ENCODE measurements at places on chromosomes 6 and 20.
A peak's percentile ranks its signal among the peaks of the same experiment; 100 is the strongest.

DNA sequence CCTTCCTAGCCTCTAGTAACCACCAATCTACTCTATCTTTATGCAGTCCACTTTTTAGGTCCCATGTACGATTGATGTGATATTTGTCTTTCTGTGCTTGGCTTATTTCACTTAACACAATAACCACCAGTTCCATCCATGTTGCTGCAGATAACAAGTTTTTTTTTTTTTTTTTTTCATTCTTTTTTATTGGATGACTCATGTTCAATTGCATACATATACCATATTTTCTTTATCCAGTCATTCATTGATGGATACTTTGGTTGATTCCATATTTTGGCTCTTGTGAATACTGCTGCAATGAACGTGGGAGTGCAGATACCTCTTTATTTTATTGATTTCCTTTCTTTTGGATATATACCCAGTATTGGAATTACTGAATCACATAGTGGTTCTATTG is 600.4 kb upstream of the FLRT3 start:
- DNase-seq: no peak

DNA sequence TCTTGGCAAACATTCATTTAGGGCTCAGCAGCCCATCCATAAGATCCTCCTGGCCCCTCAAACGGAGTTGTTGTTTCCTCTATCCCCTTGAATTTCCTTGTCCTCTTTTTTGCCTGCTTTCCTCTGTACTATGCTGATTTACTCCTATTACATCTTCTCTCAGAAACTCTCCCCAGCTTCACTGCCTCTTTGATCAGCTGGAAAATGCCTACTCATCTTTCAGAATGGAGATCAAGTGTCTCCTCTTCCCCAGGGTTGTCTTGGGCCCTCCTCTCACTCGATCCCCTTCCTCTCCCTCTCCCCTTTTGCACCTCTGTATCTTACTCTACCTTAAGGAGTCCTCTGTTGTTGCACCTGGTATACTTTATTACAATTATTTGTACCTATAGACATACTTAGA is 60.2 kb downstream of the PHF20 start:
- no peak for DNase-seq

GRCh38 chr6:161418463-161418945 is 144.6 kb upstream of the AGPAT4 start:
- DNase-seq: peak; percentile 57

GRCh38 chr20:64090165-64090564 is 6.0 kb upstream of the LKAAEAR1 start:
- no peak for DNase-seq

- DNase-seq: no peak
Measured at GRCh38 chr6:167512696-167513375, 187.9 kb downstream of the TTLL2 start.

- peak; percentile 22 for DNase-seq
Measured at GRCh38 chr6:5937936-5938706, 68.6 kb downstream of the NRN1 start.

DNA sequence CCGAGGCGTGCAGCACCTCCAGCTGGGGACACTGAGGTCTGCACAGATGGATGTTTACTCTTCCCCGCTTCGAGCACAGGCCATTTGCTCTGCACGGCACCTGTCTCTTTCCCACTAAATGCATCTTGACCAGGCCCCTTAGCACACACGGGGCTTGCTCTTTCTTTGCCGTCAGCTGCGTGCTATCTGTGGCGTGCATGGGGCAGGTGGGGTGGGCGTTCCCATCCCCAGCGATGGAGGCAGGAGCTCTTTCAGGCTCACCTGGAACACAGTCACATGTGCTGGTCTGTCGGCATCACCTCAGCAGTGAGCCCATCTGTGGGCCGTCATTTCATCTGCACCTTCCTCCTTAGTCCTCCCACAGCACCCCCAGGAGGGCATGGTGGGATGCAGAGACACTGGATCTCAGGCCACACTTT is 35.1 kb downstream of the RBM38 start:
- DNase-seq: no peak

GRCh38 chr6:80940571-80940970 is 811.9 kb downstream of the TENT5A start:
- no peak for DNase-seq

DNA sequence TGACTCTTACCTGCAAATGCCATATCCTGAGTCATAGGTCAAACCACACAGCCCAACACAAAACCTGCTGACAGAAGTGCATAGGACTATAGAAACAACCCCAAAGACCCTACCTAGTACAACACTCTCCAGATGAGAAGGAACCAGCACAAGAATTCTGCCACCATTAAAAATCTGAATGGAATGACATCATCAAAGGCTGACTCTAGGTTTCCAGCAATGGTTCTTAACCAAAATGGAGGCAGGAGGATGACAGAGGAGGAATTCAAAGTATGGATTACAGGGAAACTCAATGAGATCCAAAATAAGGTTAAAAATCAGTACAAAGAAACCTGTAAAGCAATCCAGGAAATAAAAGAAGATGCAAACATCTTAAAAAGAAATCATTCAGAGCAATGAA is 31.2 kb downstream of the OR14J1 start:
- no peak for DNase-seq

- DNase-seq: no peak
Measured at GRCh38 chr6:123829302-123829953, 25.8 kb downstream of the NKAIN2 start.

- no peak for DNase-seq
Measured at GRCh38 chr6:56093776-56094175, 153.6 kb downstream of the COL21A1 start.

DNA sequence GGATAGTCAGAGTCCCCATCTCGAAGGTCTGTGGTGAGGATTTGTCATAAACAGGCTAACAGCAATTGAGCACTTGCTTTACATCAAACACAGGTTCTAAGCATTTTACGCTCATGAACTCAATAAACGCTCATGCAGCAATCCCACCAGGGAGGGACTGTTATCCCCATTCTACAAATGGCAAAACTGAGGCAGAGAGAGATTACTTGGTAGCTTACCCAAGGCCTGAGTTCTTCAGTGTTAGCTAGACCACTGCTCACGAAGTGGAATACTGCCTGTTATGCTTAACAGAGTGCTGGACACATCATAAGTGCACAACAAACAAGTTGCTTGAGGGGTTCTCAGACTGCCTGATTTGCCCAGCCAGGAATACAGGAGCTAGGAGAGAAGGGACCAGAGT is 23.7 kb upstream of the TCP11 start:
- DNase-seq: no peak

GRCh38 chr6:6701864-6702263 is 113.3 kb downstream of the LY86 start:
- no peak for DNase-seq

GRCh38 chr6:105591053-105591452 is 188.2 kb upstream of the PREP start:
- no peak for DNase-seq

- no peak for DNase-seq
Measured at GRCh38 chr6:1385129-1386037, 4.0 kb upstream of the FOXF2 start.

- no peak for DNase-seq
Measured at GRCh38 chr6:10553871-10554270, 32.7 kb downstream of the GCNT2 start.

- no peak for DNase-seq
Measured at GRCh38 chr6:140567466-140567865, 1193.0 kb upstream of the CITED2 start.

- no peak for DNase-seq
Measured at GRCh38 chr20:60403105-60403741, 445.0 kb downstream of the CDH26 start.

DNA sequence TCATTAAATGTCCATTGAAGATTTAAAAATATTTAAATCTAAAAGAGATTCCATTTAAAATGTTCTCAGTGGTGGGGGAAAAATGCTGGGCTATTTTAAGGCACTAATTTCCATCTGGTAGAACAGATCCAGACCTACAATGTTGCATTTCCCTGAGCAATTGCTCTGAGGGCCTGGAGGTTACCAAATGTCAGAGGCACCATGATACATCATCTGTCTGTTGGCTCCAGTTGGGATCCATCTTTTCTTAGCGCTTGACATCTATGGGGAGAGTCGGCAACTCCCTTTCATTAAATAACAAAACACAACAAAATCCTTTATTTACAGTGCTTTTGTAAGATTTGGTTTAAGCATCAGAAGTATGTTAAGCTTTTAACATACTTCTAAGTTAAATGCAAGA is 224.5 kb downstream of the FOXC1 start:
- no peak for DNase-seq

DNA sequence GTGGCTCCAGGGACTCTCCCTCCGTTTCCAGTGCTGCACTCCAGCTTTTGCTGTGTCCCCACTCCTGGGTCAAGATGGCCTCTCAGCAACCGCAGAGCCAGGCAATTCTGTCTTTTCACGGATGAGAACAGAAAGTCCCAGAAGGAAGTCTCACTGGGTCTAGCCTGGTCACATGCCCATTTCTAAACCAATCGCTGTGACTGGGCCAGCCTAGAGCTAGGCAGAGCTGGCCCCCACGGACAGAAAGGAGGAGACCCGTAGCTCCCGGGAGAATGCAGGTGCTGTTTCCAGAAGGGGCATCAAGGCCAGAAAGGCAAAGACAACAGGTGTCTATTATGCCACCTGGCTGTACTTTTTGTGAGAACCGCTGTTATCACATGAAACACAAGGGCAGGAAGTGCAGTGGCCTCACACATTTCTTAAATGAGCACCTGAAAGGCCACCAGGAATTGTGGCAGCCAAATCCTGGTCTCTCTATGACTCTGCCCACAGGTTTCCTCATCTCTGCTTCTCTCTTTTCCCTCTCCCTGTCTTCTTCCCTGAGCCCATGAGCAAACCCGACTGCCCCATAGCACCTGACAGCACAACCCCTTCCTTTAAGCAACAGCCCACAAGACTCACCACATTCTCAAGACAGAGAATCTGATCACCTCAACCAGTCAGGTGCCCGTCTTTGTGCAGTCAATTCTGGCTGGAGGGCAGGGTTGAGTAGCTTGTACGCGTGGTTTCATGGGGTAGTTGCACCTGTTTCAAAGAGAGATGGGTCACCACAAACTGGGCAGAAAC is 37.1 kb upstream of the B4GALT5 start:
- no peak for DNase-seq

GRCh38 chr20:38321959-38322598 is 18.1 kb downstream of the BPI start:
- peak; percentile 82 for DNase-seq

DNA sequence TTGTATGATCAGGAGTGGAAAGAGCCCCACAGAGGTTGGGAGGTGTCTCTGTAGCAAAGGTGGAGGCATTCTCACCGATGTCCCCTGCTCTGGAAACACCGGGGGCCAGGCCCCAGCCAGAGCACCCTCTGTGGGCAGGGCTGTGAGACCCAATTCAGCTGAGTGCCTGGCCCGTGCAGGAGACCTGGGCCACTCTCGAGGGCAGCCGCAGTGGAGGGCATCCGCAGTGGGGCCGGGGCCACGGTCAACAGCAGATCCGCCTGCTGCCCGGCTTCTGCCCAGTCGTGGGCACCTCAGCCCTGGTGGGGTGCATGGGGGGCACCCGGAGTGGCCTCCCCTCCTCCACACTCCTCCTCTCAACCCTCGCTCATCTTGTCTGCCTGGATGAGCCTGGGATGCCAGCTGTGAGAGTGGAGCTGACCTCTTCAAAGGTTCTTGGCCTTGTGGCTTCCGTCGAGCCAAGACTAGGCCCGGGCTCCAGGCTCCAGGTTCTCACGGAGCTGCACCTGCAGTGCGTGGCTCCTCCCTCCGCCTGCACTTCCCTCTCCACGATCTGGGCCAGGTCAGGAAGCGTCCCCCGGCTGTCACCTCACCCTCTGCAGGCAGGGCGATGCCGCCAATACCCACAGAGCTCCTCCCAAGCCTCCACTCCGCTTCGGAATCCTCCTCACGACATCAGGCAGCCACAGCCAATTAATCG is 134.8 kb downstream of the TAF4 start:
- DNase-seq: no peak

GRCh38 chr6:71446470-71446869 is 157.9 kb downstream of the OGFRL1 start:
- DNase-seq: no peak

- DNase-seq: no peak
Measured at GRCh38 chr6:168041928-168042327, 37.1 kb downstream of the FRMD1 start.

DNA sequence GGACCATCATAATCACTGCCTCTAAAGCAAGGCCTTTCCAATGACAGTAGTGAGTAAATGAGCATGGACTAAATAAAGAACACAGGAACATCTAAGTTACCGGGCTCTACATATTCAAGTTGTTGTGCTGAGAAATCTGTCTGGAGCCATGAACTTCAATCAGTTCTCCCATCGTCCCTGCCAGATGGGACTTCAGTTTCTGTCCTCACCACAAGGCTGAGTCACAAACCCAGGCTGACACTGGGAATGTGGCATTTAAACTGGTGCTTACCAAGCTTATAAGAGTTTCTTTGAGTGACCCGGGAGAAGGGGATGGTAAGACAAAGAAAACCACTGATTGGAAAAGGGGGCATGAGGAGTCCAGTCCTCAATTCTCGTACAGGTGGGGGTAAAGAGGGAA is 497.0 kb downstream of the MAFB start:
- DNase-seq: no peak

DNA sequence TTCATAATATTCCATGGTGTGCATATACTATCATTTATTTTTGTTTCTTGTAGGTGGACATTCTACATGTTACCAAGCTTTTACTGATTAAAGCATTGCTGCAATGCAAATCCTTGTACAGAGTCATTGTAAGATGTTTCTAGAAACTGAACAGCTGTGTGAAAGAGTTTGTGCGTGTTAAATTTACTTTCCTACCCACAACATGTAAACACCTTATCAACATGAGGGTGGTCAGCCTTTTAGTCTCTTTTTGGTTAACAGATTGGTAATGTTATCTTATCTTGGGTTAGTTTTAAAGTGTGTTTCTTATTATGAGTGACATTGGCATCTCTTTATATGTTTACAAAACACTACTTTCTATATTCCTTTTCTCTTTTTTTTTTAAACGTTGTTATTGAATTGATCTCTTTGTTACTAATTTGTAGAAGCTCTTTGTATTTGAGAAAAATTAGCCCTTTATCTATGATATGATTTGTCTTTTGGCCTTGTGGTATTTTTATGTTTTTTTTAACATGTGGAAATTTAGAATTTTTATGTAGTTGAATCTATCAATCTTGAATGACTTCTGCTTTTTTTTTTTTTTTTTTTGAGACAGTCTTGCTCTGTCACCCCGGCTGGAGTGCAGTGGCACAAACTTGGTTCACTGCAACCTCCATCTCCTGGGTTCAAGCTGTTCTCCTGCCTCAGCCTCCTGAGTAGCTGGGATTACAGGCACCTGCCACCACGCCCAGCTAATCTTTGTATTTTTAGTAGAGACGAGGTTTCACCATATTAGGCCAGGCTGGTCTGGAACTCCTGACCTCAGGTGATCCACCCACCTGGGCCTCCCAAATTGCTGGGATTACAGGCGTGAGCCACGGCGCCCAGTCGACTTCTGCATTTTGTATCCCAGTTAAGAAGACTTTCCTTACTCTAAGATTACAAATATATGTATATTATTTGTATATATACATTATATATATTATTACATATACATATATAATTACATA is 112.1 kb downstream of the TCP11 start:
- DNase-seq: no peak

- DNase-seq: no peak
Measured at GRCh38 chr6:169168302-169168630, 85.4 kb downstream of the THBS2 start.

GRCh38 chr6:19465760-19466159 is 371.4 kb upstream of the ID4 start:
- DNase-seq: no peak

Measured in iPS-NIHi11 (cell line).